ENCODE measurements at places on chromosomes 6 and 20. TPM values are rescaled to one million over a fixed set of nuclear protein-coding genes. Genes with fewer than 3 reads are reported as not detected.

MEI4 gene
- total RNA-seq: 0.31 TPM

ARMH2 gene
- not detected for total RNA-seq

VSX1 gene
- total RNA-seq: not detected

SMPDL3A gene
- 11.3 TPM for total RNA-seq

COL9A1 gene
- total RNA-seq: 4.2 TPM
